ENCODE measurements at places on chromosomes 16 and 17.

- DNase-seq, result no peak
Observed at GRCh38 chr17:15893658-15894024, 51.3 kb upstream of the ADORA2B start.

DNA sequence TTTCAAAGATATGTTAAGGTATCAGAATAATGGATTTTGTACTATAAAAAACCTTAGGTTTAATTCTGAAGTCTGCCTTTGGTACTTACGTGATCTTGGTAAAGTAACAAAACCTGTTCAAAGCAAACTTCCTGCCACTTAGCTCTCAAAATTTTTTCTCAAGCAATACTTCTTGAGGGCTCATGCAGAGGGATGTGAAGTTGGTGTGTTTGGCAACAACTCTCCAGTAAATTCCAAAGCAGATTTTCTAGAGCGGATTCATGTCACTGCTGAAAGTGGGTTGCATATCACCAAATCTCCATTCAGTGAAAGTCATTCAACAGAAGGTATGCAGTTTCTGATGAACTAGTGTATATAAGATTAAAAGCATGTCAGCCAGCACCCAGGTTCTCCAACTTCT is 856.7 kb downstream of the CDH8 start:
- DNase-seq, result no peak

- no peak for DNase-seq
Observed at GRCh38 chr16:89084411-89084810, 9.2 kb upstream of the ACSF3 start.

DNA sequence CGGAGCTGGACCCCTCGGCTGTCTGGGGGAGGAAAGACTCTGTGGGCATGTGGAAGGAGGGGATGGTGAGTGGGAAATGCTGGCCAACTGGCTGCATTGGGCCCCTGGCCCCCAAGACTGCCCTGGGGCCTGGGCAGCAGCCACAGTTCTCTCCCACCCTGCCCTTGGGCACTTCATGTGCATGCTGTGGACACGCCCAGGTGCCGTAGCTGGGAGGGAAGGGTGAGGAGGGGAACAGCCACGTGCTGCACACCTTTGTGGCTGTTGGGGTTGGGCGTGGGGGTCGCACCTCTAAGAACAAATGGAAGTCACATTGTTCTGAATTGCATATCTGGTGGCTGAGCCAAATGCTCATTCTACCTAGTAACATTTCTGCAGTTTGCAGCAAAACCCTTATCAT is 11.9 kb upstream of the ZNHIT3 start:
- DNase-seq, result no peak

DNA sequence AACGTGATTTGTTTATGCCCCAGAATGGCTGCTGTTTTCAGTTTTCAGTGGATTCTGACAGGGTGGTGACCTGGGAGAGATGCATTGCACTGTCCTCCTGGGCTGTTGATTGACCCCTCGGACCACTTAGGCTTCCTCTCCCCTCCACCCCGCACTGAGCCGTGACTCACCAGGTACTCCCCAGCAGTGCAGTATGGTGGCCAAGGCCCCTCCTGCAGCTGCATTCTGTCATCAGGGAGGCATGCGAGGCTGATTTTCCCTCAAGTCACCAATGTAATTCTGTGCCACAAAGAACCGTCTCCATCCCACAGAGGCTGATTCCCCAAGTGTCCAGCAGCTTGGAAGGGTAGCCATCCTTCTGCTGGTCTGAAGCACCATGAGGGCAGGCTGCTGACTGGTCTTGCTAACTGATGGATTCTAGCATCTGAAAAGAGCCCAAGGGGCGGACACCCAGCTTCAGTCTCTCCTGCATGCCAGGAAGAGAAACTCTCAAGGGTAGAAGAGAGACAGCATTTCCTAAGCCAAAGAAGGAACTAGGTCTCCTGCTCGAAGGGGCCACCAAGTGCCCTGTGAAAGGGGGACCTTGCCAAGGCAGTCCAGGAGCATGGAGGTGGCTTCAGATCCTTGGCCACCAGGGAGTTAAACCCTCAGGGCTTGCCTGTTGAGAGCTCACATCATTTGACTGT is 148.1 kb downstream of the SOCS1 start:
- no peak for DNase-seq

- DNase-seq, result no peak
Observed at GRCh38 chr16:10770907-10771306, 27.3 kb downstream of the NUBP1 start.

DNA sequence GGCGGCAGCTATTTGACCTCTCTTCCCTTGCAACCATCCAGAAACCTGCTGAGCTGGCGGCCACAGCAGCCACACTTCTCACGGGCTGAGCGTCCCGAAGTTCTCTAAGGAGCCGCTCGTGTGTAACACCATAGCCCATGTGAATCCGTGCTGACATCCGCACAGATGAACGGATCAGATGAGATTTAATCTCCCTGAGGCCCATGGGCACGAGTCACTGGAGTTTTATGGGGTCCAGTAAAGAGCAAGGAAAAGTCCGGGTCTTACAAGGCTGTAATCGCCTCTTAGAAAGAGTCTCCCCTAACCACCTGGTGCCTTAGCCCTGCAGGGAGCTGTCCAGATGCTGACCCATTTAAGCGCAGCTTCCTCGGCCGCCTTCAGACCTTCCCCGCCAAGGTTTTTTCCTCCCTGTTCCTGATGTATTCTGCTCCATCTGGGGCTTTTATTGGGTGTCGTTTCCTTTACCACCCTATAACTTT is 5.5 kb upstream of the CACNG5 start:
- peak; percentile 22 for DNase-seq

- DNase-seq, result no peak
Observed at GRCh38 chr17:3989041-3989886, 25.0 kb upstream of the ATP2A3 start.

DNA sequence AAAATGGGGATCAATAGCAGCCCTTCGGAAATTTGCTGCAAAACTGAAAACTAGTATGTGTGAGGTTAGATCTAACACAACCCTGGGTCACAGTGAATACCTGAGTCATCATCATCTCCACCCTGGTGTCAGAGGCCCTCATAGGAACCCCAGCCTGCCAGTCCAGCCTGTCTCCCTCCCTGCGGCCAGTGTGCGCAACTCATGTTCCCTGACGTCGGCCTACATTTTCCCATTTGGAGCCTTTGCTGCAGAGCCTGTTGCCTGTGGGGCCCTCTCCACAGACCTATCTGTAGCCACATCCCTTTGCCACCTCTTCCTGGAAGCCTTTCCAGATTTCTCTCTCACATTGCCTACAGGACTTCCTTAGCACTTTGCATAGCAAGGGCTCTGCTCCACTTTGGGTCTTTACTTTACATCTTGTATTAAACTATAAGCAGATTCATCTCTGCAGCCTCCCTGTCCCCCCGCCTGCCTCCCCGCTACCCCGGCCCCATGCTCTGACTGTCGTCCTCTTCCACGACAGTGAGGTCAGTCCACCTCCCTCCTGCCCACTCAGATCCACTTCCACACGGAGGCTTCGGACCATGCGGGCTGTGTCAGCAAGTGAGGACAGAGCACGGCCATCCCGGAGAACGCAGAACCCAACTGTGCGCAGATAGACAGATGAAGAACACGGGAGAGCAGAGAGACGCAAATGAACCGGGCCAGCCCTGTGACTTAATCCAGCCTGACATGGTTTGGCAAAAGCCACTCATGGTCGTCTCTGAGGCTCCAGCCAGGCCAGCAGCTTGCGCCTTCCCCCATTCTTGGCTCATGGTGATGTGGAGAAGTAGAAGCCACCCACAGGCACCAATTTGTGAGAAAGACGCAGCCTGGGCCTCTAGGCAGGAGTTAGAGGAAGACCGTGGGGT is 31.0 kb downstream of the NGFR start:
- no peak for DNase-seq

- no peak for DNase-seq
Observed at GRCh38 chr17:45946841-45947256, 52.2 kb upstream of the STH start.

DNA sequence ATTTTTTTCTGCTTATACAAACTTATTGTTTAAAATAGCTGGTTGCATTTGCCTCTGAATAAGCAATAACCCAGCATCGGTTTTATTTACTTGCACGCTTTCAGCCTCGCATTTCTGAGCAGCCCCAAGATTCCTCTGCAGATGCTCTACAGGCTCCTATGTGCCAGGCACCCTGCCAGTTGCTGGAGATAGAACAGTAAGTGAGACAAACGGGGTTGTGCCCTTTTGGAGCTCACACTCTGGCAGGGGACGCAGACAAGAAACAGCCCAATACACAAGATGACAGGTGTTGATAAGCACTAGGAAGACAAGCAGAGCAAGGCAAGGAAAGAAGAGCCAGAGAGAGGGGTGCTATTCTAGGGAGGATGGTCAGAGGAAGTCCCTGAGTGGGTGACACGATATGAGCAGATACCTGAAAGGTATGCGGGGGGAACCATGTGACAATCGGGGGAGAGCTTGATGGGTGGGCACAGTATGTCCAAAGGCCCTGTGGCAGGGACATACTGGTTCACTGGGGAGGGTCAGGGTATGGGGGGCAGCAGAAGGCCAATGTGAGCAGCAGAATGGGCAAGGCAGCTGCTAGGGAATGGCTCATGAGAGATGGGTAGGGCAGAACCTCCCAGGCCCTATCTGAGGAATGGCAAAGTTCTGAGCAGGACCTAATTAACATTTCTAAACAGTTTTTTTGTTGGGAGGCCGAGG is 18.7 kb upstream of the ADORA2B start:
- no peak for DNase-seq
